ENCODE measurements at places on chromosomes 13 and 19. TPM values are rescaled to one million over a fixed set of nuclear protein-coding genes. Genes with fewer than 3 reads are reported as not detected.

ZNF536 gene
- 0.34 TPM for total RNA-seq

MEDAG gene
- 14.4 TPM for total RNA-seq

OR7D2 gene
- not detected for total RNA-seq

ZNF100 gene
- total RNA-seq = 12.0 TPM

FCGBP gene
- 49.5 TPM for total RNA-seq

DCLK1 gene
- total RNA-seq = 23.5 TPM

ADPRHL1 gene
- 1.4 TPM for total RNA-seq

CRX gene
- not detected for total RNA-seq

ZNF527 gene
- 4.8 TPM for total RNA-seq

ZNF14 gene
- 4.3 TPM for total RNA-seq

CCDC70 gene
- not detected for total RNA-seq

SOX1 gene
- total RNA-seq = 0.09 TPM

CHAMP1 gene
- 17.7 TPM for total RNA-seq

WIZ gene
- 24.0 TPM for total RNA-seq

LRRC63 gene
- total RNA-seq = 0.83 TPM

- H3K4me1 ChIP-seq = no peaks in the 10 kb centered on the region
- DNase-seq = no peak
- H3K36me3 ChIP-seq = no peaks in the 10 kb centered on the region
- no peak overlapping the region for H3K27ac ChIP-seq
These were observed 588.1 kb downstream of the GPC6 start for GRCh38 chr13:93814658-93815057.

DNA sequence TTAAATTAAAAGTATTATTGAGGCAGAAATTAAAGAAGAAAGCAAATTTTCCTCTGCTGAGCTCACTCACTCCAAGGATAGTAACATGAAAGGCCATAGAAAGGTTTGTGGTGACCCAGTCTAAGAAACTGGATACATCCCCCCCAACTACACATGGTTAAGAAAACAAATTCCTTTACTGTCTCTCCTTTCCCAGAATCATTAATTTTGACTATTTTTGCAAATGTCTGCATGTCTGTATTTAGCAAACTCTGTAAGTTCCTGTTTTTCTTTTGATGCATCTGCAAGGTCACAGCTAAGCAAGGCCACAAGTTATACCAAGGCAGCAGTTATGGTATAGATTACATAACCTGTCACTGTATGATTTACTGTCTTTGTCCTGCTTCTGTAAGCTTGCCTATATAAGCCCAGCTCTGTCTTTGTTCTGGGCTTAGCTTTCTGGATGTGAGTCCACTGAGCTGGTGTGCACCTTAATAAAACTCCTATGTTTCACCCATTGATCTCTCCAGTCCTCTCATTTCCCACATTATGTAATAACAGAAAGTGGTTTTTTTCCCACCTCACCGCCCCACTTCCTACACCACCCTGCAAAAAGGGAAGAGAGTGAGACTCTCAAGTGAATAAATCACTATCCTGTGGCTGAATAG is 8.5 kb upstream of the ZNF83 start:
- peaks cover 9% of the 10 kb centered on the region for H3K36me3 ChIP-seq
- DNase-seq = no peak
- no peaks in the 10 kb centered on the region for H3K27me3 ChIP-seq

GRCh38 chr19:50659318-50660087 is 10.3 kb downstream of the C19orf81 start:
- H3K27ac ChIP-seq = no peak overlapping the region
- H3K4me1 ChIP-seq = no peaks in the 10 kb centered on the region
- no peaks in the 10 kb centered on the region for H3K36me3 ChIP-seq
- H3K27me3 ChIP-seq = peaks cover 8% of the 10 kb centered on the region
- no peak overlapping the region for H3K4me3 ChIP-seq

DNA sequence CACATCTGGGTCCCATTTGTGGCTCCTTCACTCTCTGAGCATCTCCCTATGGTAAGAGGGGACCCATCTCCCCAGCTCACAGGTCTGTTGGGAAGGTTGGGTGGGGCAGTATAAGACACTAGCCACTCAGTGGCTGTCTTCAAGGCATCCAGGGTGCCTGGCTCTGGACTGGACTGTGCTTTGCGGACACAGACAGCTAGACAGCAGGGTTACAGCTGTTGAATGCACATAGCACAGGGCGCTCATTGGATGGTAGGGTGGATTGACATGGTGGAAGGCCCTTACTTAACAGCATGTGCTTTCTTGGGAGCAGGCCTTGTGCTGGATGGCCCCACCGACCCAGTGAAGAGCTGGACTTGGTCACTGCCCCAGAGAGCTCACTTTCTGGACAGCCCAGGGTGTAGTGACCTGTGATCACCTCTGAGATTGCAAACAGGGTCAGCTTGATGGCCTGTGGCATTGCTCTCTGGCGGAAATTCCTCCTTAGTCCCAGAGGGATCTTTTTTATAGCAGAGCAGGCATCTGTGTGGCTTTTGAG is 1.9 kb downstream of the ZNF444 start:
- no peaks in the 10 kb centered on the region for H3K27me3 ChIP-seq
- H3K4me3 ChIP-seq = no peak overlapping the region
- no peak for DNase-seq
- no peak overlapping the region for H3K27ac ChIP-seq

- H3K4me3 ChIP-seq = no peak overlapping the region
- H3K36me3 ChIP-seq = no peaks in the 10 kb centered on the region
- H3K27ac ChIP-seq = no peak overlapping the region
- DNase-seq = no peak
- H3K4me1 ChIP-seq = peaks cover 2% of the 10 kb centered on the region
- no peaks in the 10 kb centered on the region for H3K27me3 ChIP-seq
These were observed 36.9 kb downstream of the SYDE1 start for GRCh38 chr19:15144046-15144646.

DNA sequence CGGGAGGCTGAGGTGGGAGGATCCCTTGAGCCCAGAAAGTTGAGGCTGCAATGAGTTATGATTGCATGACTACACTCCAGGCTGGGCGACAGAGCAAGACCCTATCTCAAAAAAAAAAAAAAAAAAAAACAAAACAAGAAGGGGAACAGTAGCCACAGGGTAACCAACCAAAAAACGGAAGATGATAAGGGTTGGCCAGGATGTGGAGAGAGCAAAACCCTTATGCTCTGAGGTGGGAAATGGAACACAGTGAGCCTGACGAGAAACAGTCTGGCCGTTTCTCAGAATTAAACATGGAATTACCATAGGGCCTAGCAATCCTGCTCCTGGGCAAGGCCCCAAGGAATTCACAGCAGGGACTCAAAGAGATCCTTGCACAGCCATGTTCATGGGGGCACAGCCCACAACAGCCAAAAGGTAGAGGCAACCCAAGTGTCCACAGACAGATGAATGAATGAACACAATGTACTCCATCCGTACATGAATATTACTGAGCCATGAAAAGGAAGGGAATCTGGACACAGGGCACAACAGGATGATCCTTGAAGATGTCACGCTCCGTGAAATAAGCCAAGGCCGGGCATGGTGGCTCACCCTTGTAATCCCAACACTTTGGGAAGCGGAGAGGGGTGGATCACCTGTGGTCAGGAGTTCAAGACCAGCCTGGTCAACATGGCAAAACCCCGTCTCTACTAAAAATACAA is 11.3 kb downstream of the NMRK2 start:
- peak overlapping the region; percentile 84 for H3K27ac ChIP-seq
- H3K36me3 ChIP-seq = no peaks in the 10 kb centered on the region
- H3K4me3 ChIP-seq = no peak overlapping the region
- no peaks in the 10 kb centered on the region for H3K27me3 ChIP-seq

GRCh38 chr13:48656608-48657007 is 2.9 kb downstream of the CYSLTR2 start:
- no peak overlapping the region for H3K4me3 ChIP-seq
- no peaks in the 10 kb centered on the region for H3K4me1 ChIP-seq

- peak; percentile 86 for DNase-seq
- H3K27ac ChIP-seq = peak overlapping the region; percentile 31
- no peak overlapping the region for H3K4me3 ChIP-seq
These were observed 17.8 kb upstream of the ADGRE5 start for GRCh38 chr19:14363183-14364097.

- no peak overlapping the region for H3K27ac ChIP-seq
- H3K36me3 ChIP-seq = peaks cover 81% of the 10 kb centered on the region
- DNase-seq = no peak
- no peaks in the 10 kb centered on the region for H3K4me1 ChIP-seq
- H3K27me3 ChIP-seq = no peaks in the 10 kb centered on the region
These were observed 21.3 kb downstream of the VRK3 start for GRCh38 chr19:50003810-50004419.

GRCh38 chr13:97413694-97414093 is 20.3 kb upstream of the RAP2A start:
- no peak overlapping the region for H3K4me3 ChIP-seq
- H3K27me3 ChIP-seq = no peaks in the 10 kb centered on the region
- H3K27ac ChIP-seq = peak overlapping the region; percentile 12
- H3K4me1 ChIP-seq = no peaks in the 10 kb centered on the region

DNA sequence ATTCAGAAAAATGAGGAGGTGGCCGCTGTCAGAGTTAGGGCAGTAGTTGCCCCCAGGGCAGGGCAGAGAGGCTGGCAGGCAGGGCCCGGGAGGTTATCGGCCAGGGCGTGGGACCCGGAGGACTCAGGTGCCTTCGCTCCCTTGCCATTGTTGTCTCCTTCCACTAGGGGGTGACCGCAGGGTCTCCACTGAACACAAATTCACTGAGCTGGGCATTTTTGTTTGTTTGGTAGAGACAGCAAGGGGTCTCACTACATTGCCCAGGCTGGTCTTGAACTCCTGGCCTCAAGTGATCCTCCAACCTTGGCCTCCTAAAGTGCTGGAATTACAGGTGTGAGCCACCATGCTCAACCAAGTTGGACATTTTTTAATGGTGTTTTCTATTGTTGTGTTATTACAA is 25.1 kb downstream of the CARS2 start:
- no peaks in the 10 kb centered on the region for H3K27me3 ChIP-seq
- DNase-seq = no peak
- no peak overlapping the region for H3K27ac ChIP-seq

DNA sequence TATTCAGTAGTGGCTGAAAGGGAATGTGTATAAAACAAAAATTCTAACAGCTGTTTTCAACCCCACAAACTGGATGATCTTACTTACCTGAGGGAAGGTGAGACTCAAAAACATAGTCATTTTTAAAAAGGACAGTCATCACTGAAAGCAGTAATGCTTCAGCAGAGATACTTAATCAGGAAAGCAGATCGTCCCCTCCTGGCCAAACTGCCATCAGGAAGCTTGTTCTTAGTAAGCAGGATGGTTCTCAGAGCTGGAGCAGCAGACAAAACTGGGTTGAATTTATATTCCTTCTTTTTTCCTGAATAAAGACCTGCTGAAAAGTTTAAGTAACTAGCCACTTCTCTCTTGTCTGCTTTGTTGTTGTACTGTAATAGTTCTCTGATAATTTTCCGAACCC is 1156.5 kb downstream of the OLFM4 start:
- DNase-seq = no peak
- no peak overlapping the region for H3K4me3 ChIP-seq
- no peaks in the 10 kb centered on the region for H3K4me1 ChIP-seq
- no peaks in the 10 kb centered on the region for H3K36me3 ChIP-seq
- no peaks in the 10 kb centered on the region for H3K27me3 ChIP-seq
- no peak overlapping the region for H3K27ac ChIP-seq

- DNase-seq = no peak
- no peaks in the 10 kb centered on the region for H3K36me3 ChIP-seq
- H3K4me3 ChIP-seq = no peak overlapping the region
- H3K4me1 ChIP-seq = no peaks in the 10 kb centered on the region
These were observed 94.1 kb downstream of the TNFSF13B start for GRCh38 chr13:108363666-108364065.

DNA sequence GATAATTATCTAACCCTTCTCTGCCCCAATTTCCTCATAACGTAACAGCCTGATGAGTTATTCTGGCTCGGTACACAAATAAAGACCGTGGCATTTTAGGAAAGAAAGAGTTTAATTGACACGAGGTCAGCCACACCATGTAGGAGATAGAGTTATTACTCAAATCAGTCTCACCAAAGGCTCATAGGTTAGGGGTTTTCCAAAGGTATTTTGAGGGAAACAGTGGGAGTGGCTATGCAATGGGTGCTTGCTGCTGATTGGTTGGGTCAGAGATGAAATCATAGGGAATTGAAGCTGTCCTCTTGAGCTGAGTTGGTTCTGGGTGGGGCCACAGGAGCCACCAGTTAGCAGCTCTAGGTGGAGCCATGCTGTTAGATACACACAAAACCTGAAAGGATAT is 137.5 kb downstream of the FREM2 start:
- H3K4me1 ChIP-seq = peaks cover 4% of the 10 kb centered on the region
- H3K27ac ChIP-seq = no peak overlapping the region
- H3K27me3 ChIP-seq = no peaks in the 10 kb centered on the region

DNA sequence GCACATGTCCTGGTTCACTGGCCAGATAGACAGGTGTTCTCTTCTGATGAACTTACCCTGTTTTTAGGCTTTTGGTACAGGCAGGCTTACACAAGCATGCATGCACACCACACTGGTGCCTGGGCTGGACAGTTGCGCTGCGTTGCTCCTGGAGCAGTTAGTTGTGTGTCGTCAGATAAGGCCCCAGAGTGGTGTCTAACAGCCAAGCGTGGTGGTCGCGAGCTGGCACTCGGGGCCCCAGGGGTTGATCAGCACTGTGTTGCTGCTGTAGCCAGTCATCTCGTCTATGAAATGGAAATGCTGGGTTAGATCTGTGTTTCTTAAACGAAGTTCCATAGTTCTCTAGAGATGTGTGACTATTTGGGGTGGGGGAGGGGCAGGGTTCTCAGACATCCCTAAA is 24.6 kb upstream of the TEX29 start:
- H3K4me1 ChIP-seq = no peaks in the 10 kb centered on the region
- peaks cover 31% of the 10 kb centered on the region for H3K36me3 ChIP-seq
- no peak overlapping the region for H3K27ac ChIP-seq
- DNase-seq = no peak

DNA sequence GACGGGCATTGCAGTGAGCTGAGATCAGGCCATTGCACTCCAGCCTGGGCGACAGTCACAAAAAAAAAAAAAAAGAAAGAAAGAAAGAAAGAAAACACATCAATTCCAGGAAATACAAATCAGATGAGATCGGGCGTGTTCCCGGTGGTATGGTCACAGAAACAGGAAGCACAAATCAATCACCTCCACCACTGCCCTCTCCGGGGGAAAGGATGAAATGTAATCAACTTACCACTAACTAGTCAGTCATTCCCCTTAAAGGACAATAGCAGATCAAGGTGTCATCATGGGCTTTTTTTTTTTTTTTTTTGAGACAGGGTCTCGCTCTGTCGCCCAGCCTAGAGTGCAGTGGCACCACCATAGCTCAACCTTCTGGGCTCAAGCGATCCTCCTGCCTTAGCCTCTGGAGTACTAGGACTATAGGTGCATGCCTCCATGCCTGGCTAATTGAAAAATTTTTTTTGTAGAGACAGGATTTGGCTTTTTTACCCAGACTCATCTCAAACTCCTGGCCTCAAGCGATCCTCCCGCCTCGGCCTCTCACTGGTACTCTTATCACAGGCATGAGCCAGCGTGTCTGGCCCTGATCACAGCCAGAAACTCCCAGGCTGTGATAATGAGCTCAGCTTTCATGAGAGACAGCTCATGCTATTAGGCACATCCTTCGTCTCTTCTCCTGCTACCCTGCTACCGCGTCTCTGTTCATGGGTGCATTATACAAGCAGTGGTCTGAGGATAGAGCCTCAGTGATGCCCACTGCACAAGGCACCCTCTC is 6.8 kb upstream of the DPRX start:
- no peaks in the 10 kb centered on the region for H3K27me3 ChIP-seq

GRCh38 chr13:44487989-44488388 is 88.1 kb downstream of the TSC22D1 start:
- no peaks in the 10 kb centered on the region for H3K27me3 ChIP-seq
- H3K27ac ChIP-seq = no peak overlapping the region
- H3K4me1 ChIP-seq = no peaks in the 10 kb centered on the region
- DNase-seq = no peak
- H3K36me3 ChIP-seq = no peaks in the 10 kb centered on the region

- DNase-seq = peak; percentile 88
- H3K36me3 ChIP-seq = no peaks in the 10 kb centered on the region
- no peaks in the 10 kb centered on the region for H3K4me1 ChIP-seq
- H3K4me3 ChIP-seq = no peak overlapping the region
- H3K27ac ChIP-seq = no peak overlapping the region
These were observed 77.5 kb downstream of the SERP2 start for GRCh38 chr13:44451126-44451525.
